ENCODE measurements at places on chromosomes 11 and 22.

- no peak for DNase-seq
These were observed 94.0 kb upstream of the B3GAT1 start for GRCh38 chr11:134506046-134506445.

DNA sequence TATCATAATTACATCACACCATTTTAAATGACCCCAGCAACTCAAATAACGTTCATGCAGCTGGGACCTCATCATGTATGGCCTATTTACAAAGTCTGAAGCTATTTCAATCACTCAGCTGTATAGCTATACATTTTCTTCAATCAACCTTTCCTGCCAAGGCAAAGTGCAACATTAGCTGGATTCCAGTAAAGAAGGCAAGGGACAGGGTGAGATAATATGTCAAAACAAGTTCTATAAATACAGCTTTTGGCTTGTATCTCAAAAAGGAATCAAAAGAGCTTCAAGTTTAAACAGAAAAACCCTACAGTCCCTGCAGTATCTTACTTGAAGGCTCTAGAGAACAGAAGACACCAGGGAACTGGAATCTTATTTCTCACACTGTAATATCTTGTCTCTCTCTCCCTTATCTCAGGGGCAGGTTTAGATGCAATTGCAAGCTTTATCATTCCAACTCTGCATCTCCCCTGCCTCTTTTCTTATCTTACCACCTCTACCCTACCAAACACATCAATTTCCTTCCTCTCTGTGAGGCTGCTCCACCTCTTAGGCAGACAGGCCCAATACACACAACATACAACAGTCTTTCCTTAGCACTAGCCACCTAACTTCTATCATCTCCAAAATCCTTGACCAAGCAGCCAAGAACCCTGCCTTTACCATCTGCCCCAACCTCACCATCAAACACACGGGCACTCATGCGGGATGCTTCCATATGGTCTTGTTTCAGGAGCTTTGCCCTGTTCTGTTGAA, 34.5 kb downstream of the CELF1 start:
- DNase-seq: no peak

DNA sequence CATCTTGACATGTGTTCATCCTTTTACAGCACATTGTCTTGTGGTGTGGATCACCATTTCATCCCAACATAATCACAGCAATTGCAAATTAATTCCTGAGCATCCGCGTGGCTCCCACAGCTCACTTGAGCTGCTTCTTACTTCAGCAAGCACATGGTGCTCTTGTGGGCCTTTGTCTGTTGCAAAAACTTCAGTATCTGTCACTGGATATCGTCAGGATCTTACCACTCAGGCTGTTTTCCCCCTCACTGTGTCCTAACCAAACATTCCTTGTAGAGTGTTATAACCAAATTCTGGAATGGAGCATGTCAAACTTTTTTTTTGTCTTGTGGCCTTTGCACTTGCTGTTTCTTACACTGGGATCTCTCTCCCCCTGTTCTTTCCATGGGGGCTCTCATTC, 683.1 kb upstream of the ARHGAP42 start:
- DNase-seq: no peak

- no peak for DNase-seq
These were observed at the start of gene PPP6R3 for GRCh38 chr11:68460741-68461574. TSS of gene PPP6R3 (plus strand) at chr11:68460752. CDS start at chr11:68537665, 76,913 bp downstream.

DNA sequence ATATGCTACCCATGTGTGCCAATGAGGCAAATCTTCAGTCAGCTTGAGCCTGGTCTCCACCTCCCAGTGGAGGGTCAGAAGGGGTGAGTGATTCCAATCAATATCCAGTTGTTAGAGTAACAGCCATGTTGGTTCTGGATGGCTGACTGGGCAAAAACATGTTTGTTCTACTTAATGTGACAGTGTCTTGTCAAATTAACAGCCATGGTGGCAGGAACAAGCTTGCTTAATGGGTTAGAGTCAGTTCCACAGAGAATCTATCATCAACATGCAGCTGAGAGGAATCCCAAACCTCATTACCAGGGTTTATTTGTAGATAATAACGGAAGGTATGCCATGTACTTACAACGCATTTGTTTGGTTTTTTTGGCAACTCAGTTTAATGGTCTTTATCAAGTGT, 133.2 kb downstream of the SLC17A6 start:
- no peak for DNase-seq

- no peak for DNase-seq
These were observed 37.4 kb downstream of the LARGE2 start for GRCh38 chr11:45959851-45960250.

DNA sequence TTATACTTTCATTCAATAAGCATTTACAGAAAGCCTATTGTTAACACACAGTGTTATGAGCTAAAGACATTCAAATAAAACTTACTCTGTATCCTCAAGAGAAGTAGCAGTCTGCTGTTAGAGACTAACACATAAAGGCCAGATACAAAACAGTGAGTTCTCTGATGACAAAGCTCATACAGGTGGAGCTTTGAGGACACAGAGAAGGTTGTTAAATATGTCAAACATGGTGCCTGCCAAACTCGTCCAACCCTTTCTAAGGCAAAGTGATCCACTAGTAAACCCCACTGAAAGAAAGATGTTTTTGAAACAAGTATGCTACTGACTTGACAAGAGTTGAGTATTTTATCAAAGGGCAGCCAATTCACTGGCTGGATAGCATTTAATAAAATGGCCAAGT, 70.1 kb downstream of the C2CD3 start:
- no peak for DNase-seq

DNA sequence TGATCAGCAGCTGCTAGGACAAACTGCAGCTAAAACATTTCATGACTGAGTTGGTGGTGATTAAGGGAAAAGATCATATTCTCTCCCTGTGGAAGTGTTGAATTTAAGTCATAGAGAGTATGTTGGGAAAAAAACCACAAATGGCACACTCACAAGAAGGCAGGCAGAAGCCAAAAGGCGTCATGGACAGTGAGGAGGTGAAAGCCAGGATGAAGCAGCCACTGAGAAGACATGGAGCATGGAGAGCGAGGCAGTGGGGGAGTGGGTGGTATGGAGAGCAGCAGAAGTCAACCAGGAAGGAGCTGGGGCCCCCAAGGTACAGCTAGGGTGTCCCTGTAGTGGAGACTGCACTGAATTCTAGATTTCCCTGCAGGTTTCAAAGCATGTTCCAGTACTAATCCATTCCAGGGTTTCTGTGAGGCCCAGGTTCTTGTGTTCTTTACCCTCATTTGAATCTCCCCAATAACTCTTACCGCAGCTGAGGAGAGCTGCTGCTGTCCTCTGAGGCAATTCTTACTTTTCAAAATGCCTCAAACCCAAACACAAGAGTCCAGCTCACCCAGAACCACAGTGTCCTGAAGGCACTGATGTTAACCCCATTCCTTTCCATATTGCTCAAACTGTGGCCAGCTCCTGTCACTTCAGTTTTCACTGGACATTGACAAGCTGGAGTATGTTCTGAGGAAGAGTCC, 191.8 kb upstream of the E2F8 start:
- no peak for DNase-seq

- DNase-seq: no peak
These were observed 72.1 kb upstream of the KCNQ1OT1 start for GRCh38 chr11:2771758-2772466.

- DNase-seq: no peak
These were observed 19.2 kb upstream of the MMP13 start for GRCh38 chr11:102974552-102975280.

DNA sequence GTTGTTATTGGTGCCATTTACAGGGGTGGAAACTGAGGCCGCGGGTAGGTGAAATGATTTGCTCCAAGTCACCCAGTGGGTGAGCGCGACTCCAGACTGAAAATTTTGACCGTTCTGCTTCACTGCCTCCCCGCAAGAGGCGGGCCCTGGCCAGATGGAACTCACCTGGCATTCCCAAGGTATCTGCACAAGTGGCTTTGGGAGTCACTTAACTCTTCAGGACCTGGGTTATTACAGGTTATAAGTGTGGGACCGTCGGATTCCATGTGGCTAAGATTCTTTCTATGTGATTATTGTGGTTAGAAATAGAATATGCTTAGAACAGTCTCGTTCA, 598 bp downstream of the CABIN1 start:
- DNase-seq: no peak

DNA sequence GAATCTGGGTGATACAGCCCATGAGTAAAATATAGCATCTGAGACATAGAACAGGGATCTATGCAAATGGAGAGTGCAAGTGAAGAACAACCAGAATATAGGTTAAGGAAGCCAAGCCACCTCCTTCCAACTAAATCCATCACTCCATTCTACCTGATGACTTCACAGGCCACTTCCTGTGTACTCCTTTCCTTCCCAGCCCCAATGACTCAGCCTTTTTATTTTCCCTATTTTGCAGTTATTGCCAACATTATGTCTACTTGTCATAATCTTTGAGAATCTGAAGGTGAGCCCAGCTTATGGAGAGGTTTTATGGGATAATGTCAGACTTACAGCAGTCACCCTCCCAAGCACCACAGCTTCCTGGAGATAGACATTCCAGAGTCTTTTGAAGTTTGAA, 1.4 kb upstream of the OR52M1 start:
- DNase-seq: no peak

DNA sequence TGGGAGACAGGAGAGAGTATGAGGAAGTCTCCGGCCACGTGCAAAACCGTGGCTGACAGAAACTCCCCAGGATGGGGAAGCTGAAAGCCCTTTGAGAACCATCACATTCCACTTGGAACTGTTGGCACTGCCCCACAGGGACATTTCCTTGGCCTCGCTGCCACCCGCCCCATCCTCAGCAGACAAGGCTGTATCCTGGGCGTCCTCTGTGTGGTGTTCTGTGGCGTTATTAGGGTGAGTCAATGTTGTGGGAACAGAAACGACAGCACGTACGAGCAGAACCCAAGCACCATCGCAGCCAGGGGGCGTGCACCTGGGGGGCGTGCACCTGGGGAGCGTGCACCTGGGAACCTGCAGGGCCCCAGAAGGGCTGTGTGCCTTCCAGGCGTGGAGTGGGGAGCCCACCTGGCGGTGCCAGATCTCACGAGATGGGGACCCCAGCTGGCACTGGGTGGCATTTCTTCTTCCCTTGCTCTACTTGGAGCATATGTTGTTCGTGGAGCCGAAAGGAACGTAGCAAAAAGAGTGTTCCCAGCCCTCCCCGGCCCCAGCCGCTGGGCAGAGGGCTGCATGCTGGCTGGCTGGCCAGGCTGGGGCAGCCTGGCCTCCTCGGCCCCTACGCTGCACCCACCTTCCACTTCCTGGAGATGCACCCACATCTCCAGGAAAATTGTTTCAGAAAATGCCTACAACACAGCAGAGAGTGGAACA, 35.4 kb downstream of the NFAM1 start:
- no peak for DNase-seq

- no peak for DNase-seq
These were observed 47.1 kb downstream of the ADM start for GRCh38 chr11:10351765-10352641.

DNA sequence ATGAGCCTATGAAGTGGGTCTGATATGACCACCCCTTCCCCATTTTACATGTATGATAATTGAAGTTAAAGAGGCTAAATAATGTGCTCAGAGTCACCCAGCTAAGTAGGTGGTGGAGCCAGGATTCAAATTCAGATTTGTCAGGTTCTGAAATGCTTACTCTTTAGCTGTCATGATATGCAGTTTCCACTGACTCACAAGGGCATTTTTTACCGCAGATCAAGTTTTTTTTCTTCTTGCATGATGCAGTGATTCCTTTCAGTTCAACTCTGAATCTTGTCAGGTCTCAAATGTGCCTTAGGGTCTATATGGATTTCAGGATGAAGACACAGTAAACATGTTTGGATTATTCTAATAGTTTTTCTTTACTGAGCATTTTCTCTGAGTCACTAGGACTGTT, 12.6 kb upstream of the TRIM44 start:
- no peak for DNase-seq

GRCh38 chr22:20904008-20904979, 12.9 kb upstream of the CRKL start:
- DNase-seq: no peak

GRCh38 chr11:8011981-8012444, 24.9 kb downstream of the EIF3F start:
- DNase-seq: no peak

DNA sequence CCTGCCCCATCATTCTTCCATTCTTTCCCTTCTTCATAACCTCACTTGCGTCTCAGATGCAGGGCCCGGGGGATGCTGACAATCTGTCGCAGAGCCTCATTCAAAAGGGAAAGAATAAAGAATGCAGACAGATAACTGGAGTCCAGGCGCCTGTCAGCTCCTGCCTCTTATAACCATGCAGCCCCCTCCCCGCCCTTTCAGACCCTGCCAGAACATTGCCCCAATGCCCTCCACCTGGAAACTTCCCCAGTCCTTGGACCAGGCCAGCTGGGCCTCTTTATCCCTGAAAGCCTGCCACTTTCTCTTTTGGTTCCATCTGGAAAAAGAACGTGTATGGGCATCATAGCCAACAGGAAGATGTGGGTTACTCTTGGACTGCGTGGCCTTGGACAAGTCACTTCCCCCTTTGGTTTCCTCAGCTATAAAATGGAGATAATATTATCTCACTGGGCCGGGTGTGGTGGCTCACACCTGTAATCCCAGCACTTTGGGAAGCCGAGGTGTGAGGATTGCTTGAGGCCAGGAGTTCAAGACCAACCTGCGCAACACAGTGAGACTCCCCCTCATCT, 2.1 kb upstream of the TCF20 start:
- no peak for DNase-seq

DNA sequence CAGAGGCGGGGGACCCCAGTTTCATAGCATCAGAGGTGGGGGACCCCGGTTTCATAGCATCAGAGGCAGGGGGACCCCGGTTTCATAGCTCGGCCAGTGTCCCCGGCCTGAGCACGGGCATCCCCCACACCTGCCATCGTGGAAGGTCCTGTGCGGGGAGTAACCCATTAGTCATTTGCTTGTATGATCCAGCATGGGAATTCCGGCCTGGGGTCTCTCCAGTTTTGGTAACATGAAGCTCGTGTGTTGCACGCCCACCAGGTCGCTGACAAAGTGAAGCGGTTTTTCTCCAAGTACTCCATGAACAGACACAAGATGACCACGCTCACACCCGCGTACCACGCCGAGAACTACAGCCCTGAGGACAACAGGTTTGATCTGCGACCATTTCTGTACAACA, 29.0 kb upstream of the KRTAP5-7 start:
- DNase-seq: no peak

DNA sequence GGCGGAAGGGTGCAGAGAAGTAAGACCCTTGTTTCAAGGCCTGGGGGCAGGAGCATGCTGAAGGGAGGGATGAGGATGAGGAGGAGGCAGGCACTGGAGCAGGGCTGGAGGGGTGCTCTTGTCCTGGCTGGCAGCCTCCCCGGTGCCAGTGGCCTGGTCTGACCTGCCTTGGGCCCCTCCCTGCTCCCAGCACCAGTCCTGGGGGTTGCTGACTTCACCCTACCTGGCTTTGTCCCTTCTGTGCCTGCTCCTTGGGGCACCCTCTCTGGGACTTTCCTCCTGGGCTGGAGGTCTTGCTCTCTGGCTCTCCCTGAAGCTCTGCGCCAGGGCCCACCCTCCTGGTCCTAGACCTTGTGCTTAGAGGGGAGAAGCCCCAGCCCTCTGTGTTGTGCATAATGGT, 4.7 kb upstream of the FLRT1 start:
- no peak for DNase-seq

DNA sequence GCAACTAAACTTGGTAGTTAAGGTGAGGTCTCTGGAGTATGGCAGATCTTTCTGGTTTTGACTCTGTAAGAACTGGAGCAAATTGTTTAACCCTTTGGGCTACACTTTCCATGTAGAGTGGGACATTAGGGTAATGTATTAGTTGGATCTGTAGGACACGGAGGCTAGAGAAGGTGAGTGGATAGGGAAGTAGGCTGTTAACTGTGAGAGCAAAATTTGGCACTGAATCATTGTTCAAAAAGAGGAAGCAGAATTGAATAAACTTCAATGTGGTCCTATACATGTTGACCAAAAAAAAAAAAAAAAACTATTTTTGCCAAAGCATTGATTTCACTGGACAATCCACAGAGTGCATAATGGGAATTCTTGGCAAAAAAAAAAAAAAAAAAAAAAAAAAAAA, 370.2 kb upstream of the CHORDC1 start:
- no peak for DNase-seq

Measured in stimulated activated CD4-positive, alpha-beta T cell treated with anti-CD3 and anti-CD28 coated beads, Interleukin-1b, Interleukin-23, amount 100 ng/mL, for 1 hour (primary cell).